C1 segment of cervical spinal cord (tissue), 14 donors: ENCODE measurements at places on chromosomes 6 and 20.

- DNase-seq, result no peak
These were observed 6.6 kb downstream of the CCN5 start for GRCh38 chr20:44721785-44722054.

- no peak for DNase-seq
These were observed 46.3 kb downstream of the HBS1L start for GRCh38 chr6:135008072-135008940.

- DNase-seq, result no peak
These were observed 1053.4 kb upstream of the CITED2 start for GRCh38 chr6:140427842-140428241.

GRCh38 chr20:58544891-58545290, 29.7 kb upstream of the APCDD1L start:
- DNase-seq, result no peak

- no peak for DNase-seq
These were observed 452.7 kb upstream of the ADGRB3 start for GRCh38 chr6:68182386-68182785.

GRCh38 chr6:3009930-3010329, 10.2 kb downstream of the NQO2 start:
- DNase-seq, result no peak
